LoVo (cell line): ENCODE measurements at places on chromosomes 11 and 22.

DNA sequence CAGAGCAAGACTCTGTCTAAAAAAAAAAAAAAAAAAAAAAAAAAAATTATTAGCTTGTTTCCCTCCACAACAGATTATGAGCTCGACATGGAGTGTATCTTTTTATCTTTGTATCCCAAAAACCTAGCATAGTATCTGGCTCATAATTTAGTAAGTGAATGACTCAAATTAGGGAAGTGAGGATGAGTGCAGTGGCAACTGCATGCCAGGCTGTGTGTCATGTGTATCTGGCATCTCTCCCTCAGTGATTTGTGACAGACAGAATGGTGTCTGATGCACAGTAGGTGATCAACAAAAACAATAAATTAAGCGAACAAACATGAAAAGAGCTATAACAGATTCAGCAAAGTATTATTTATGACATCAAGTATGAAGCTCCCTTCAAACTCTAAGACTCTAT, 7.2 kb downstream of the STK33 start:
- no peak for DNase-seq

- DNase-seq, result no peak
Measured at GRCh38 chr11:12270215-12270797, 107.1 kb upstream of the PARVA start.

DNA sequence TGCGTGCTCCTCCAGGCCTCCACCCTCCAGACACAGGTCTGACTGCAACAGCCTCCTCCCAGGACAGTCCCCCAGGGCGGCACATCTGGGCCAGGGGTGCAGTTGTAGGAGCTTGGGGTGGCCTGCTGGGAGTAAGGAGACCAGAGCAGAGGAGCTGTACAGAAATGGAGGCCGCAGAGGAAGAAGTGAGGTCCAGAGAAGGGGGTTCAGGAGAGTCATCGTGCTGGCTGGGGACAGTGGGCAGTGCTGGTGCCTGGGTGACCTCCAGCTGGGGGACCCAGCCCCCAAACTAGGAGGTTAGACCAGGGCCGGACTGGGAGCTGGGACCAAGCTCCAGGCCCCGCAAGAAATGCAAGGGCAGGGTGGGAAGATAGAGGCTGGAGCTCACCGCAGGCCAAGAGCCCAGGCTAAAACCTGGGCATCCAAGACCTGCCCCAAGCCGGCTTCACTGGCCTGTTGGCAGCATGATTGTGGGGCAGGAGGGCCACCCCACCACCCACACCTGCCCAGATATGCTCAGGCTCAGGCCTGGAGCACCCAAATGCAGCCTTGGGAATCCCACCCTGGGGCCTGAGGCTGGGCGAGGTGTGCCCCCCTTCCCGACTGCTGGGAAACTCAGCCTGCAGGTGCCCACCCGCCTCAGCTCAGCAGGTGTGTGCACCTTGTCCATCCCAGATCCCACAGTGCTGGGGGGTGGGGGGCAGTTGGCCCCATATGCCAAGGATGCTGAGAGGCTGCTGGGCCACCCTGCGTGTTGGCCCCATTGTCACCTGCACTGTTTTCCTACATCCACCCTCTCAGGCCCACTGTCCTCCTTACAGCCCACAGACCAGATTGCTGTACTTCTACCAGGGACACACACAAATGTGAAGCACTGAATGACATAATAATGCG, 96.9 kb downstream of the MORC2 start:
- no peak for DNase-seq

- DNase-seq, result no peak
Measured at GRCh38 chr11:46413760-46414465, 22.3 kb upstream of the CHRM4 start.

DNA sequence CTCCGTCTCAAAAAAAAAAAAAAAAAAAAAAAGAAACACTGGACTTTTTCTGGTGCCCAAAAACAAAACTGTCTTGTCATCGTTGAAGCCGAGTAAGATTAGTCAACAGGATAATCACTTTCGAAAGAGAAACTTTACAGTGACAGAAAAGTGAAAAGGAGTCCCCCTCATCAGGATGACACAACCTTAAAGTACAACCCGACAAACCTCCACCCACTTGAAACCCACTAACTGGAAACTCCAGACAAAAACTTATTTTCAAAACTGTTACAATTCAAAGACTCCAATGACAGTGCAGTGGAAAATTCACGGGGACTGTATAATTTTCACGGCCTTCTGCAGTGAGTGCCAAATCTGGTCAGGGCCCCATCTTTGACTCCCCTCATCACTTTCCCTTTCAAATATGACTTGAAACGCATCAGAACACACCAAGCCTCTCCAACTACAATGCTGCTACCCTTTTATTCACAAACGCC, 1.3 kb downstream of the DENND5A start:
- DNase-seq, result no peak

DNA sequence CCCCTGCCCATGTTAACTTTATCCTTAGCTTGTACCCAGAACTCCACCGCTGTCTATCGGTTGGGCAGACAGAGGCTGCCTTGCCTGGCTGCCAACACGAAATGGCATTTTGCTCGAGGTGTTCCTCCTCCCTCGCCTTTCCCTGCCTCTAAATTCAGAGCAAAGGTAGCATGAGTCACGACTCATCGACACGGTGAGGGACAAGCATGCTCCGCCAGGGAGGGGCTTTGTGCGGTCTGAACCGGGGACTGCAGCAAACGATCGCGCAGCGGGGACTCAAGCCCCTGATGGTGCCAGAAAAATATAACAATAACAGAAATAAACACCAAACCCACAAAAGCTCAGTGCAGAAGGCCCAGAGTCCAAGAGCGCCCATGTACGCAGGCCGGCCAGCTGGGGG, 52.3 kb downstream of the RTL6 start:
- DNase-seq, result no peak

DNA sequence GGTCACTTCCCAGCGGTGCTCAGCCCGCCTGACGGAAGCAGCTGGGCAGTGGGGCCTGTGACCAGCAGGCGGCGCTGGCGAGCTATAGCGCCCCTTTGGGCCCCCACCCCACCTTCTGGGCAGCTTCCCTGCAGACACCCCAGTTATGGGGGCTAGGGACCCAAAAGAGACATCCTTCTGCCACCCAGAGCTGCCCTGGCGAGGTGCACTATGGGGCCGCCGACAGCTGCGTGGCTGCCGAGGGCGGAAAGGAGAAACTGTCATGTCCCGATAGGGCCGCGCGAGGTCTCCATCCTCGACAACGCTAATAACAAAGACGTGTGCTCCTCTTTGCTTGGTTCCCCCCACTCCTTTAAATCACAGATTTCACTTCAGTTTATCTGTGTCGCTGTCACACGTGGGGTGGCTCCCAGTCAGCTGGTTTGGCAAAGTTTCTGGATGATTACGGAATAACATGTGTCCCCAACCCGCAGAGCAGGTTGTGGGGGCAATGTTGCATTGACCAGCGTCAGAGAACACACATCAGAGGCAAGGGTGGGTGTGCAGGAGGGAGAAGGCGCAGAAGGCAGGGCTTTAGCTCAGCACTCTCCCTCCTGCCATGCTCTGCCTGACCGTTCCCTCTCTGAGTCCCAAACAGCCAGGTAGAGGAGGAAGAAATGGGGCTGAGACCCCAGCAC, 673 bp upstream of the MYO7A start:
- peak; percentile 38 for DNase-seq

DNA sequence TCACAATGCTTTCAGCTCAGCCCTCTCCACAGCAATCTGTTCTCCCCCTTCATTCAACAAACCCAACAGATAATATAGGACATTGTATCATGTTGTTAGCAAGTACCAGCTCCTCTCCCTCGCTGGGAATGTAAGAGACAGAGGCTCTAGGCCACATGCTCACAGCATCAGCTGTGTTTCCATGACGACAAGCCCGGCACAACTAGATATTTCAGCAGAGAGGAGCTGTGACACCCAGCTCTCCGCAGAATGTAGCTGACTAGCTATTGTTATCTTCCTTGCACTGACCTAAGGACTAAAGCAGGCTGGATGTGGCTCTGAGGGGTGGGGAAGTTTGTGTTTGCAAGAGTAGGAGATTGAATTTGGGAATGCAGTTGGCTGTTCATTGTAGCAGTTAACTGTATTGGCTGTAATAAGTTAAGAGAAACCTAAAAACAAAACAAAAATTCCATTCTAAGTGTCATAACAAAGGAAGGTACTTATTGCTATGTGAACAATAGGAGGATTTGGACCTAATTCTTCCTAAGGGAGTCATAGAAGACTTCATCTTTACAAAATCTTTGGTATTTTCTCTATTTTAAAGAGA, 28.0 kb upstream of the RRAS2 start:
- no peak for DNase-seq

DNA sequence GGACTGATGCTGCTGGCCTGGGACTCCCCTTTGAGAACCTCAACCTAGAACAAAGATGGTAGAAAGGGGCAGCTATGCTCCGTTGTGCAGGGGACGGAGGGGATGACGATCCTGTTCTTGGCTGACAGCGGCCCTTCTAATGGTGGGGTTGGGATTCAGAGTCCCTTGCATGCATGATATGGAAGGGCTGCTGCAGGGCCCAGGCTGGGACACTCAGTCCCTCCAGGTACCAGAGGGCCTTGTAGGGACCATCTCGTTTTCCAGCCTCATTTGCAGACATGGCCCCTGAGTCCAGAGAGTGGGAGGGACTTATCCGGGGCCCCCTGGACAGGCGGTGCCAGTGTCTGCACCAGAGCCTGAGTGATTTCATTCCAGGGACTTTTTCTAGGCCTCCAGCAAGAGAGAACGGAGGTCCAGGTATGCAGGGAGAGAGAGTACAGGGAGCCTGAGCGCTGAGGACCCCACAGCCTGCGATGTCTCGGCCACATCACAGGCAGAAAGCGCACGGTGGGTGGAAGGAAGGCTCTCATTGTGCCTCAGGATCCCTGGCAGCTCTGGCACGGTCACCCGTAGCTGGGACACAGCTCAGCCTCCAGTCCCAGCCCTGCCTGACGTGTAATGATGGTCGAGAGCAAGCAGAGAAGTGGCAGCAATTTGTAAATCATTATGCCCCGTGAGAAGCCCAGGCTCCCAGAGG, 860.8 kb downstream of the TBC1D22A start:
- no peak for DNase-seq

GRCh38 chr11:34926101-34926830, 9.8 kb downstream of the PDHX start:
- peak; percentile 51 for DNase-seq

DNA sequence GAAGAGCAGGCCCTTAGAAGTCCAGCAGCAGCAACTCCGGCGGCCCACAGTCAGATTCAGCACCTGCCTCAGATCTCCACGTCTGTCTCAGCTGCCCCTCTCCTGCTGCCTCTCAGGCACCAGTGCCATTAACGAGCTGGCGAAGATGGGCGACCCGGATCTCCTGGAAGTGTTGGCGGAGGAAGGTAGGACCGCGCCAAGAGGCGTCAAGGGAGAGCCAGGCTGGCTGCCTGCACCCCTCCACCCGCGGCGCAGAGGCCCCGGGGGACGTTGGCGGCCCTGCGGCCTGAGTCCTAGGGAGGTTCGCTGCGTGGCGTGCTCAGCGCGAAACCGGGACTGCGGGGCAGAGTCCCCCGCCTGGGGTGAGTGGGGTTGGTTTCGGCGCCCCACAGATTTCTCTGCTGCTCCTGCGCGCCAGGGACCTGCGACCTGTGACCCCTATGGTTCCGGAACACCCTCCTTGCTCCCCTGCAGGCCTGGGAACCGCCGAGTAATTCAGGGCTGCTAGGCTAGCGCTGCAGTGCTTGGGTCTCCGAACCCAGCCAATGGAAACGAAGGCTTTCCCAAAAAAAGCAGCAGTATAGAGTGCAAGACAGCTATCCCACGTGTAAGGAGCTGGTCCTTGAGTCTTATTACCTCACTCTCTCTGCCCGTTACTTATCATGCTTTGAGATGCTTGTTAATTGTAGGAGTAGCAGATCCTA, 615 bp downstream of the ANO5 start:
- DNase-seq, result no peak

DNA sequence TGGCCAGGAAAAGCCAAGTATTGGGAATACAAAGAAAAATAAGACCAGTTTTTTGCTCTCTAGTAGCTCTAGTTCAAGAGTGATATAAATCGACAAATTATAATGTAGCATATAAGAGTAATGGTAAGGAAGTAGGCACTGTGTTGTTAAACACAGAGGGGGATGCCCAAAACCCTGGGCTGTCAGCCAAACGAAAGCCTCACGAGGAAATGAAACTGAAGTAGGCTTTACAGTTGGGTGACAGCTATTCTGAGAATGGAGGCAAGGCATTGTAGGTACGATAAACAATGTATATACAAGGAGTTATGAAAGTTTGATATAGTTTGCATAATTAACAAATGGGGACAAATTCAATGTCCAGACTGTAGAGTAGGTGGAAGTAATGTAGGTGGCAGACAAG, 176.4 kb downstream of the FAM181B start:
- DNase-seq, result no peak

GRCh38 chr22:20998411-20999336, 3.2 kb downstream of the THAP7 start:
- DNase-seq, result no peak

DNA sequence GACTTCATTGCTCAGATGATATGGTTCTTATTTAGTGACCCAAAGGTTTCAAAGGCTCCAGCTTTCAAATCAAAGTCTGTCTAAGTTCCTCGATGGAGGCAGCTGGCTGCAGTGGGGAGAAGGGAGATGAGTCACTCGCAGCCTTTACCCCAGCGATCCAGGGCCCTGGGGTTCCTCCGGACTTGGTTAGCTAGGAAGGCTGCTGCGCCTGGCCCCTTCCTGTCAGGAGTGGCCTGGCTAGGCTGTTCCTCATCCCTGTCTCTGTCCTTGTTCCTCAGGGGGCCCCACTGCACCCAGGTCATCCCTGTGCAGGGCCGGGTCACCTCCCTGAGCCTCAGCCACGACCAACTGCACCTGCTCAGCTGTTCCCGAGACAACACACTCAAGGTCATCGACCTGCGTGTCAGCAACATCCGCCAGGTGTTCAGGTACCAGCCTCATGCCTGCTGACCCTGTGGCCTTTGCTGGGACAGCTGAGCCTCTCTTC, 13.9 kb downstream of the ATG16L2 start:
- no peak for DNase-seq

GRCh38 chr11:73192272-73192671, 25.8 kb upstream of the P2RY2 start:
- peak; percentile 77 for DNase-seq

DNA sequence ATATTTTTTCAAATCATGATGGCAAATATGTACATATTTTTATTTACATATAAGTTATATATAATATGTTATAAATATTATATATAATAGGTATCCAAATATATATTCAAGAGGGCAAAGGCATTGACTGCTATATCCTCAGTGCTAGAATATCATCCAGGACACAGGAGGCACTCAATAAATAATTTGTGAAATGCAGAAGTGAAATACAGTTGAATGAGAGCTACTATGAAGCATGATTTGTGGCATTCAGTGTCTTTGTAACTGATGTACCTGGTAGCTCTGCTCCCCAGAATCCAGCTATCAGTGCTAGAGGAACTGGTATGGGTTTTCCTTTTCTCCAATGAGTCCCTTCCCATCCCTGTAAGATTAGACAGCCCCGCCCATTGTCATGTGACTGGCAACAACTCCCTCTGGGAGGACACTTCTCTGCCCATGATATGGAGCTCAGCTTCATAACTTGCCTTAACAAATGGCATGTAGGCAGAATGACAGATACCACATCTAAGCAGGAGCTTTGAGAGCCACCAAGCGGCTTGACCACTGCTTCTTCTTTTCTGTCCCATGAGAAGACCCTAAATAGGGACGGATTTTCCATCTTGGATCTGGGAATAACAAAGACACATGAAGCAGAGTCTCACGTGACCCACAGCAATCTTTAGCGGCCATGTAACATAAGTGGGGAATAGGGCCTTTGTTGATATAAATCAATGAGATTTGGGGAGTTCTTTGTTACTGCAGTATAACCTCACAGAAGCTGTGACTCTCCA, 10.2 kb upstream of the CD82 start:
- DNase-seq, result no peak
